ENCODE measurements at places on chromosomes 2 and 18. TPM values are rescaled to one million over a fixed set of nuclear protein-coding genes. Genes with fewer than 3 reads are reported as not detected.

- H3K4me3 ChIP-seq: no peak within 1 kb of the TSS
- no peaks in the 10 kb centered on the region for H3K36me3 ChIP-seq
- no peaks in the 10 kb centered on the region for H3K27me3 ChIP-seq
- H3K4me1 ChIP-seq: peaks cover 34% of the 10 kb centered on the region
- peak; percentile 95 for DNase-seq
Measured at GRCh38 chr2:74379851-74380789, at the start of gene DCTN1. DCTN1 (minus strand) TSS chr2:74380311; CDS start chr2:74380037, 274 bp downstream.

The LTBP1 gene
- polyA plus RNA-seq: 44.0 TPM

GRCh38 chr2:239892441-239893235, 132.5 kb downstream of the NDUFA10 start:
- H3K4me1 ChIP-seq: peaks cover 4% of the 10 kb centered on the region
- no peaks in the 10 kb centered on the region for H3K36me3 ChIP-seq
- no peak overlapping the region for H3K27ac ChIP-seq
- DNase-seq: no peak

- no peak for DNase-seq
- H3K27ac ChIP-seq: no peak overlapping the region
- no peaks in the 10 kb centered on the region for H3K36me3 ChIP-seq
- H3K27me3 ChIP-seq: no peaks in the 10 kb centered on the region
- no peaks in the 10 kb centered on the region for H3K4me1 ChIP-seq
- no peak overlapping the region for H3K4me3 ChIP-seq
Measured at GRCh38 chr2:47862949-47863348, 43.3 kb downstream of the FBXO11 start.

The CNRIP1 gene
- 10.5 TPM for polyA plus RNA-seq
